ENCODE measurements at places on chromosomes 13 and 19.

GRCh38 chr13:24232037-24232436, 71.5 kb downstream of the SPATA13 start:
- DNase-seq = no peak

GRCh38 chr19:11400798-11401197, 16.7 kb upstream of the EPOR start:
- no peak for DNase-seq

- DNase-seq = no peak
These were observed 21.9 kb downstream of the CILP2 start for GRCh38 chr19:19559931-19560330.

DNA sequence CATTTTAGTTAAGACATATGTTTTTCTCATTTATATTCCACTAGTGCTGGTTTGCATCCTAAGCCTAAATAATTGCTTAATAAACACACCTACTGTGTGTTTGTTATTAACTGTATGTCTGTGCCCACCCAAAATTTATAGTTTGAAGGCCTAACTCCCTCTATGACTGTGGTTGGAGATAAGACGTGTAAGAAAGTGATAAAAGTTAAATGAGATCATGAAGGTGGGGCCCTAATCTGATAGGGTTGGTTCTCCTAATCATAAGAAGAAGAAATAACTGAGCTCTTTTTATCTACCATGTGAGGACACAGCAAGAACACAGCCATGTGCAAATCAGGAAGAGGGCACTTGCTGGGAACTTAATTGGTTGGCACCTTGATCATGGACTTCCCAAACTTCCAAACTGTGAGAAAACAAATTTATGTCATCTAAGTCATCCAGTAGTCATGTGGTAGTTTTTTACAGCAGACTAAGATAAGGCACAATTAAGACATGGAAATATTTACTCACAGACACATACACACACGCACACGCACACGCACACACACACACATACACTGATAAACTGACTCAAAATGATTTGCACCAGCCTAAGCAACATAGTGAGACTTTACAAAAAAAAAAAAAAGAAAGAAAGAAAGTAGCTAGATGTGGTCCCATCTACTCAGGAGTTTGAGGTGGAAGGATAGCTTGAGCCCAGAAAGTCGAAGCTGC, 662.1 kb downstream of the PCDH9 start:
- DNase-seq = no peak

DNA sequence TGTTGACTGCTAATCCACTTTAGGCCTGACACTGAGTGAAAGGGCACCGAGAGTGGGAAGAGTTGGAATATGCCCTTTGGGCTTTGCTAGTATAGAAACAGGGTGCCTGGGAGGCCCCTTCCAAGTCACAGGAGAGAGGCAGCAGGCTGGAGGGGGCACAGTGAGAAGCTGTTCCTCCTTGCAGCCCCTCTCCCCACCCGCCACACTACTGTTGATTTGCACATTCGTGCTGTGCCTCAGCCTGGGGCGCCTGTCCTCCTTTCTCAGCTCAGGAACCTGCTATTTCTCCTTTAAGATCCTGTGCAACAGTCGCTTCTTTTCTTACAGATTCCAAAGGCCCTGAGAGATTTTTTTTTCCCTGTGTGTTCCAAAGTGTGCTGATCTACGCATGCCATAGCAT, 2.8 kb upstream of the B3GLCT start:
- DNase-seq = no peak

DNA sequence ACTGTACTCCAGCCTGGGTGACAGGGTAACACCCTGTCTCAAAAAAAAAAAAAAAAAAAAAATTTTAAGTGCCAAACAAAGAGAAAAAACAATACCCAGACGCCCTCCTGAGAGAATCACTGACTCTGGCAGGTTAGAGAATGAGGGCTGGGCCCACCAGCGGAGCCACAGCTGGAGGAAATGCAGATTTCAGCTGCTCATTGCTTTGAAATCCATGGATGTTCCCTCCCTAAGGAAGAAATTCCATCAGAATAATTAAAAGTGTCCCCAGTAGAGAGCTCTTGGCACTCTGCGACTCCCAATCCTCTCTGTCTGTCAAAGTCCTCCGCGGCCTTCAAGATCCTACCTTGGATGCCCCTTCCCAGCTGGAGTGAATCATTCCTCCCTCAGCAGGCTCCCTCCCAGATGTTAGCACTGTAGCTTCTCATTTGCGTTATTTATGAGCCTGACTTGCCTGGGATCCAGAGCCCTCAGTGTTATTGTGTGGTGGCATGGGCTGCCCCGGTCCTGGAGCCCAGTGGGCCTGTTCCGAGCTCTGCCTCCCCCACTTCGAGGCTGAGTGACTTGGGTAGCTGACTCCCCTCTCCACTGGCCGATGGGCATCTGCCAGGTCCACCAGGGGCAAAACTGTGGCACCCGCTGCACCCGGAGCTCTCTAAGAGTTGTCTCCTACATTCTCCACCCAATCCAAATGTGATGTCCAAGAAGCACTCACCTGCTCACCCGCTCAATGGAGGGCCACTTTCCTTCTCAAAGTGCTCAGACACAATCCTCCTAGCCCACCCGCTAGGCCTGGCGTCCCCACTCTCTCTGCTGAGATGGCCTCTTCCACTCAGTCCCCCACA, 47.0 kb downstream of the SERP2 start:
- DNase-seq = no peak

- peak; percentile 81 for DNase-seq
These were observed 1.5 kb upstream of the TRAPPC5 start for GRCh38 chr19:7678971-7679751.

- no peak for DNase-seq
These were observed 7.5 kb upstream of the NFIX start for GRCh38 chr19:12987781-12988180.

- DNase-seq = no peak
These were observed 26.1 kb upstream of the NDUFS7 start for GRCh38 chr19:1357531-1358109.

- no peak for DNase-seq
These were observed 32.7 kb downstream of the MBNL2 start for GRCh38 chr13:97254816-97255215.

- no peak for DNase-seq
These were observed 1645.4 kb upstream of the SPRY2 start for GRCh38 chr13:81986308-81986707.

GRCh38 chr13:53137779-53138178, 109.2 kb downstream of the OLFM4 start:
- DNase-seq = no peak

DNA sequence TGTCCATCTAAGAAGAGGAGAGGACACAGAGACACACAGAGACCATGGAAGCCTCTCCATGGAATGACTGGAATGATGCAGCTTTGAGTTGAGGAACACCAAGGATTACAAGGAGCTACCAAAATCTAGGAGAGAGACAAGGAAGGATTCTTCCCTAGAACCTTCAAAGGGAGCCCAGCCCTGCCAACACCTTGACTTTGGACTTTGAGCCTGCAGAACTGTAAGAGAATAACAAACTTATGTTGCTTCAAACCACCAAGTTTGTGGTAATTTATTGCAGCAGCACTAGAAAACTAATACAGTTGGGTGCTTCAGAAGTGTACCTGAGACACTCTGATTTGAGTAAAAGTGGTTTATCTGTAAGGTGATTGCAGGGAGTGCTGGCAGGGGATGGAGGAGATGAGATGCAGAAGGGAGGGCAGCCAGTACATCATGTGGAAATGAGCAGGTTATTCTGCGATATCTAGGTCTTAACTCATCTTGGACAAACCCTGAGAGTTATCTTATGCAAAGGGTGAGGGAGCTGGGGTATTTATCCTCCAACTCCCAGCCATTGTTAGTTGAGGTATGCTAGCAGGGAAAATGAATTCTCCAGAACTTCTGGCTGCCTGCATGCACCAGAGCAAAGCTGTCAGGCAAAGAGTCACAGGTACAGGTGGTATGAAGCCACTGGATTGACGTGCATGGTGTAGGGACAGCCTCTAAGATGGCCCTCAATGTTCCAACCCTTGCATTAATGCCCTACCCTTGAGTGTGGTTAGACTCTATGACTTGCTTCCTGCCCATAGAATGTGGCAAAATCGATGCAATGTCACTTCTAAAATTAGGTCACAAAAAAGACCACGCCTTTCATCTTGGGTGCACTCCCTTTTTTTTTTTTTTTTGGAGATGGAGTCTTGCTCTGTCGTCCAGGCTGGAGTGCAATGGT, 31.3 kb upstream of the ADGRL1 start:
- DNase-seq = no peak

- no peak for DNase-seq
These were observed 4.8 kb upstream of the UCHL3 start for GRCh38 chr13:75544681-75545330.

DNA sequence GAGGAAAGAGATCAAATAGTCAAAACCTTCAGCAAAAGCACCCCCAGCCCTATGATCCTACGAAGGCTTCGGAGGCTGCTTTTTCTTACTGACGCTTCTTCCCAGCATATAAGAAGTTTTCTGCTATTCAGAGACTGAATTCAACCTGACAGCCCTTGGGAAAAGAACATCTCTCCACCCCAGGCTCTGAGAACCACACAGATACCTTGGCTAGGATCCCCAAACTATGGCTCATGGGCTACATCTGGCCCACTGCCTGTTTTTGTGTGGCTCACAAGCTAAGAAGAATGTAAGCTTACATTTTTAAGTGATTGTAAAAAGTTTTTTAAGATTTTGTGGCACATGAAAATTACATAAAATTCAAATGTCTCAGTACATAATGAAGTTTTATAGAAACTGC, 3.0 kb downstream of the SLC15A1 start:
- no peak for DNase-seq

DNA sequence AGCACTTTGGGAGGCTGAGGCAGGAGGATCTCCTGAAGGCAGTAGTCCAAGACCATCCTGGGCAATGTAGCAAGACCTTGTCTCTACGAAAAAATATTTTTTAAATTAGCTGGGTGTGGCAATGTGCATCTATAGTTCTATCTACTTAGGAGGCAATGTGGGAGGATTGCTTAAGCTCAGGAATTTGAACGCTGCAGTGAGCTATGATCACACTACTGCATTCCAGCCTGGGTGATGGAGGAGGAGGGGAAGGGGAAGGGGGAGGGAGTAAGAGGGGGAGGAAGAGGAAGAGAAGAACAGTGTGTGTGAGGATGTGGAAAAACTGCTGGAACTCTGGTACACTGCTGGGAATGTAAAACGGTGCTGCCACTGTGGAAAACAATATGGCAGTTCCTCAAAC, 9.2 kb upstream of the CLIP3 start:
- DNase-seq = no peak

GRCh38 chr19:5246554-5247155, 94.0 kb downstream of the PTPRS start:
- no peak for DNase-seq

DNA sequence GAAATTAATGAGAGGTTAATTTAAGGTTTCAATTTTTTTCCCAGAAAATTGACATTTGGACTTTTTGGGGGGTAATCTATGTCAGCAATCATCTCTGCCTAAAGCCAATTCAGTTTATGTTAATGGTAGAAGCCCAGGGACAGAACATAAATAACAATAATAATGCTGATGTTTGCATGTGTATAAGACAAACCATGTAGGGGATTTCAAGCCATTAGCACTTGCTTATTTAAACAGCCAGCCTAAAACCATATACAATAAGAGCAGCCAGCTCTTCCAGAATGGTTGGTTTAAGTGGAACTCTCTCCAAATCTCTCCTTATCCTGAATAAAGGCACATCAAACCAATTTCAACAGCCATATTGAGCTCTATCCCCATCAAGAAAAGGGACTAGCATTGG, 7.0 kb upstream of the FOXO1 start:
- DNase-seq = no peak

GRCh38 chr19:2234996-2235380, 1.1 kb downstream of the PLEKHJ1 start:
- DNase-seq = peak; percentile 33

DNA sequence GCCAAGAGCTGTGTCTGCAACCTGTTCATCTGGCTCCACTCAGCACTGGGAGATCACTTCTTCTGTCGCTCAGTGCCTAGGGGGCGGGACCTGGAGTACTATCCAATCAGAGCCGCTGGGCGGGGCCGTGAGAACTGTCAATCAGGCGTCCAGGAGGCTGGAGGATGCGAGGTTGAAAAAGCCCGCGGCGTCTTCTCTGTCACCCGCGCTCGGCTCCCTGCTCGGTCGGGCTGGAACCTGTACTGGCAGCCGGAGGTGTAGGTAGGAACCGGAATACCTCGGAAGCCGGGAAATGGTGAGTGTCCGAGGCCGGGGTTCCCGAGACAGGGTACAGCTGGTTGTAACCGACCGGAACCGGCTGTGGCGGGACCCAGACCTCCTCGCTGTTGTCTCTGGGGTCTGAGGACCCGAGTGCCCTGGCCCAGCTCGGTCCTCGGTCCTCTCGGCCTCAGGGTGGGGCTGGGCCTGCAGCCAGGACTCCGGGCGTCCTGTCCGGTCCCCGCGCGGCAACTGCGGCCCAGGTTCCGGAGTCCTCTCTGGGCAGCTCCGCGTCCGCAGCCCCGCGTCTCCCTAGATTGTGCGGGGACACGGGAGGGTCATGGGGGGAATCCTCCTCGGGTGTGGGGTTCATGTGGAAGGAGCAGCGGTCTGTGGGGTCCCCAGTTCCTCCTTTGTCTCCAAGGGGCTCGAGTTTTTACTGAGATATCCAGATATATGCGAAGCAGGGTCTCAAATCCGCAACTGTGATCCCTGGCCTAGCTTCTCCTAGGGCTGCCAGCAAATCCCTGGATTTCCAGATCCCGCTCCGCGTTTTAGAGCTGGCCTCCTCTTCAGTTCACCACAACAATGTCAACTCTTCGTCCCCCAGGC, 42.6 kb downstream of the ZNF627 start:
- DNase-seq = peak; percentile 90

DNA sequence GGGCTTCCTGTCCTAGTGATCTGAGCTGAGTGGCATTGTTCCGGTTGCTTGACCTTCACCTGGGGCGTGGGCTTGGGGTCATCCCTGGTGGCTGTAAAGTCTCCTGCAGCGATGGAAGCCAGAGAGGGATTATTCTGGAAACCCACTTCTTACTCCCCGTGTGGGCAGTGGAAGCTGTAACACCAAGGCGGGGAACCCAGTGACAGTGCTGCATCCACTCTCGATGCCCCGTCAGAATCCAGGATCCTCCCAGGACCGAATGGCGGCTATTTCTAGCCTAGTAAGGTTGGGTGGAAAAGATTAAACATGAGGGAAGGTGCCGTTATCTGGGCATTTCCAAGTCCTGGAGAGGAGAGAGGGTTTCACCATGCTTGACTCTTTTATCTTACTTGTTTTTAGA, 280.6 kb downstream of the ZNF536 start:
- DNase-seq = no peak

GRCh38 chr13:79675931-79676660, 195.1 kb downstream of the NDFIP2 start:
- no peak for DNase-seq

DNA sequence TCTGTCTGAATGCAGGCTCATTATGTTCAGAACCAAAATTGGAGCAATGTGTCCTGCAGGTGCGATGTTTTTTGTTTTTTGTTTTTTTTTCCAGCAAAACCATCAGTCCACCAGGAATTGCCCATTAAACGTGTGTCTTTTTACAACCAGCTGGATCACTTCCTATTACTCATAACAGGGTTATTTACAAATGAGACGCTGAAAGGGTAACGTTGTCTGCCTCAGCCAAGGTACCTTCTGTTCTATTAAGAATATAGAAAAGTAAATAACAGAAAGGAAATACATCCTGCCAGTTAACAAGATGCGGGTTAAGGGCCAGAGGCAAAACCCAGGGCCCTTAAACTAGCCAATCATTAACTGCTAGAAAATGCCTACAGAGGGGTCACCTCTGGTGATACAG, 590.4 kb downstream of the TBC1D4 start:
- DNase-seq = no peak

GRCh38 chr19:39212375-39212742, 8.3 kb upstream of the SYCN start:
- DNase-seq = peak; percentile 27
